ENCODE measurements at places on chromosomes 4 and X.

- no peaks in the 10 kb centered on the region for H3K27me3 ChIP-seq
- peak overlapping the region; percentile 96 for H3K27ac ChIP-seq
- peaks cover 26% of the 10 kb centered on the region for H3K36me3 ChIP-seq
- H3K4me3 ChIP-seq, result peak overlapping the region; percentile 95
- DNase-seq, result peak; percentile 55
- H3K4me1 ChIP-seq, result peaks cover 18% of the 10 kb centered on the region
Observed at GRCh38 chr4:118836301-118837120, 585 bp upstream of the SEC24D start.

DNA sequence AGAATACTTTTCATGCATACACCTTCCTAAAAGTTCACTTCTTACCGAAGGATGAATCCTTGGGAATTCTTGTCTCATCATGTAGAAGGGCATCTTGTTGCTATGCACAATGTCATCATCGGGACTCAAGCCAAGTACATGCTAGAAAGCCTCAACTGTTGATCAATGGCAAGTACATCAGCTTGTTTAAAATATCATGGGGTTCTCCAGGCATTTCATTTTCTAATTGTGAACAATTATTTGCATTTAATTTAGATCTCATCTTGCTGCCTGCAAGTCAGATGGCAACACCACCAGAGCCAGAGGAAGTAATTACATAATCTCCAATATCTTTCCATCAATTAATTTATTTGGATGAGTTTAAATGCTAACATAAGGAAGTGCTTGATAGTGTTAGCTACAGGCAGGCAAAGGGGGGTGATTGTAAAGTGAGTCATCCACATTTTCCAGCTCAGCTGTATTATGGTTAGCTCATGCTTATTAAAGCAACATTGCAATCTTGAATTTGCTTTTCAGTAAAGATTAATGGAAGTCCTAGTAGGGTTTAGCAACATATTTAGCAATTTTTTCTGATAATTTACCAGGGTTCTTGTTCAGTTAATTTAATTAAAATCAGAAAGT lies 356.5 kb downstream of the CBLL2 start:
- H3K27ac ChIP-seq, result no peak overlapping the region
- peaks cover 6% of the 10 kb centered on the region for H3K4me1 ChIP-seq
- no peaks in the 10 kb centered on the region for H3K36me3 ChIP-seq
- H3K27me3 ChIP-seq, result peaks cover 46% of the 10 kb centered on the region
- H3K4me3 ChIP-seq, result no peak overlapping the region
- peak; percentile 12 for DNase-seq

GRCh38 chr4:145404761-145405160 lies 76.9 kb upstream of the SMAD1 start:
- no peaks in the 10 kb centered on the region for H3K27me3 ChIP-seq
- no peaks in the 10 kb centered on the region for H3K4me1 ChIP-seq
- DNase-seq, result no peak

- DNase-seq, result no peak
- H3K27me3 ChIP-seq, result no peaks in the 10 kb centered on the region
- H3K4me1 ChIP-seq, result no peaks in the 10 kb centered on the region
- no peak overlapping the region for H3K27ac ChIP-seq
- H3K4me3 ChIP-seq, result no peak overlapping the region
Observed at GRCh38 chr4:72383439-72383838, 185.6 kb downstream of the ADAMTS3 start.

DNA sequence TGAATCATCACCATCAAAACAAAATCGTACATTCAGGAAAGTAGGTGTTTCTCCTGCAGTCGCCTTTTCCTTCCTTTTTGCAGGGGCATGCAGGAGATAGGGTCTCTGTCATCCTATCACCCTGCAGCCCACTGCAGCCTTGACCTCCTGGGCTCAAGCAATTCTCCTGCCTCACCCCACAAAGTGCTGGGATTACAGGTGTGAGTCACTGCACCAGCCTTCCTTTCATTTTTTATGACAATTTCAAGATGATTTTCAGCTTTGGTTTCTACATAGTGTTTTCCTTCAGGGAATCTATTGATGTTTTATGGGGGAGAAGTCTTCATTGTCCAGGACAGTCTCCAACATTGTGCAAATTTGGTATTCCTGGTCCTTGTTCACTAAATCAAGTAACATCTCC lies 71.7 kb downstream of the USP38 start:
- no peak overlapping the region for H3K27ac ChIP-seq
- peaks cover 15% of the 10 kb centered on the region for H3K36me3 ChIP-seq
- no peaks in the 10 kb centered on the region for H3K27me3 ChIP-seq

- H3K4me1 ChIP-seq, result no peaks in the 10 kb centered on the region
- DNase-seq, result no peak
- no peaks in the 10 kb centered on the region for H3K27me3 ChIP-seq
- no peak overlapping the region for H3K4me3 ChIP-seq
- H3K36me3 ChIP-seq, result peaks cover 50% of the 10 kb centered on the region
- no peak overlapping the region for H3K27ac ChIP-seq
Observed at GRCh38 chr4:15020502-15021286, 18.4 kb downstream of the CPEB2 start.

DNA sequence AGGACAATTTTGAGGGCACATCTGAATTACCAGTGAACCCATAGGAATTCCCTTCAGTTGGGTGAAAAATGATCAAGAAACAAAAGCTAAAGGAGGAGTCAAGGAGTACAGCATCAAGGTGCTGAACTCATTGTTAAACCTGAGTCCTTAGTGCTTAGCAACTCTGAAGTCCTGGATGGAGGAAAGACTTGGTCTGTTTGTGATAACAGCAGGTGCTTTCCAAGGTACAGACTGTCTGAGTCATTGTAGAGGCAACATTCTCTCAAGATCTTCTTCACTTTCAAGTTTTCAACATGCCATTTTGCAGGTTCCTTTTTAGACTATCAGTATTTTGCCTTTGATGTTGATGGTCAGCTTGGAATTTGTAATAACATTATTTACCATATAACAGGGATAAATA lies 293.9 kb downstream of the AFF2 start:
- H3K4me3 ChIP-seq, result no peak overlapping the region
- DNase-seq, result no peak
- no peaks in the 10 kb centered on the region for H3K36me3 ChIP-seq
- H3K27me3 ChIP-seq, result no peaks in the 10 kb centered on the region
- no peaks in the 10 kb centered on the region for H3K4me1 ChIP-seq
- no peak overlapping the region for H3K27ac ChIP-seq

DNA sequence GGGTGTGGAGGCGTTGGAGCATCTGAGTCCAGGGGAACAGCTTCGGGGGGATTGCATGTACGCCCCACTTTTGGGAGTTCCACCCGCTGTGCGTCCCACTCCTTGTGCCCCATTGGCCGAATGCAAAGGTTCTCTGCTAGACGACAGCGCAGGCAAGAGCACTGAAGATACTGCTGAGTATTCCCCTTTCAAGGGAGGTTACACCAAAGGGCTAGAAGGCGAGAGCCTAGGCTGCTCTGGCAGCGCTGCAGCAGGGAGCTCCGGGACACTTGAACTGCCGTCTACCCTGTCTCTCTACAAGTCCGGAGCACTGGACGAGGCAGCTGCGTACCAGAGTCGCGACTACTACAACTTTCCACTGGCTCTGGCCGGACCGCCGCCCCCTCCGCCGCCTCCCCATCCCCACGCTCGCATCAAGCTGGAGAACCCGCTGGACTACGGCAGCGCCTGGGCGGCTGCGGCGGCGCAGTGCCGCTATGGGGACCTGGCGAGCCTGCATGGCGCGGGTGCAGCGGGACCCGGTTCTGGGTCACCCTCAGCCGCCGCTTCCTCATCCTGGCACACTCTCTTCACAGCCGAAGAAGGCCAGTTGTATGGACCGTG lies 2.2 kb downstream of the AR start:
- H3K27me3 ChIP-seq, result peaks cover 11% of the 10 kb centered on the region
- no peak overlapping the region for H3K27ac ChIP-seq
- H3K4me3 ChIP-seq, result peak overlapping the region; percentile 43
- H3K36me3 ChIP-seq, result no peaks in the 10 kb centered on the region

DNA sequence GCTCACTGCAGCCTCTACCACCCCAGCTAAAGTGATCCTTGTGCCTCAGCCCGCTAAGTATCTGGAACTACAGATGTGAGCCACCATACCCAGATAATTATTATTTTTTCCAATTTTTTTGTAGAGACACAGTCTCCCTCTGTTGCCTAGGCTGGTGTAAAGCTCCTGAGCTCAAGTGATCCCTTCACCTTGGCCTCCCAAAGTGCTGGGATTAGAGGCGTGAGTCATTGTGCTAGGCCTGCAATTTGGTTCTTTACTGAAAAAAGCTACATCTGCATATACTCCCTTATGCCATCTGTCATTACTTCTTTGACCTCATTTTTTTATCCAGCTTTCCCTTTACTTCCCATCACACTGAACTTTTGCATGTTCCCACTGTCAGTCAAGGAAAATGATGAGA lies 2012.4 kb upstream of the IGFBP7 start:
- H3K36me3 ChIP-seq, result no peaks in the 10 kb centered on the region
- H3K27me3 ChIP-seq, result no peaks in the 10 kb centered on the region
- H3K4me3 ChIP-seq, result no peak overlapping the region

GRCh38 chrX:99394456-99394855 lies 1015.6 kb downstream of the PCDH19 start:
- H3K4me3 ChIP-seq, result no peak overlapping the region
- no peak overlapping the region for H3K27ac ChIP-seq
- H3K36me3 ChIP-seq, result no peaks in the 10 kb centered on the region
- H3K27me3 ChIP-seq, result no peaks in the 10 kb centered on the region
- peak; percentile 41 for DNase-seq

DNA sequence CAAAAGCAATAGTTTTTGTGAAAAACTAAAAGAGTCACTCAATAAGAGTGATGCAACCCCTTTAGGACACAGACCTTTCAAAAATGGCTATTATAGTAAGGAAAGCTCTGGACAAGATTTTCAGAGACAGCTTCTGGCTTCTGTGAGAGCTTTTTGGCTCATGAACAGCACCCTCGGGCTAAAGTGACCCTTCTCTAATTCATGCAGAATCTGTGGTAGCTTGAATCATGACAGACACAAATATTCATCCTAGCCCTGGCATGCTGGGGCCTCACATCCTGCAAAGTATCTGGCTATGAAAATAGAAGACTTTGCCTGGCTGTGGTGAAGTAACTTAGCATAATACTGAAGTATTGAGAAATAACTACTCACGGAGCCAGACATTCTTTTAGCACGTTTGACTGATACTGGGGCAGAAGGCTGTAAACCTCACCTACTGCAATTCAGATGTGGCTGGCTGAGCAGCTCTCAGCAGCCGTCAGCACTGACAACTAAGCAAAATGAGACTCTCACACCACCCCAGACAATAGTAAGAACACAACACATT lies 327.3 kb downstream of the MAPK10 start:
- no peaks in the 10 kb centered on the region for H3K27me3 ChIP-seq
- H3K27ac ChIP-seq, result peak overlapping the region; percentile 81
- DNase-seq, result peak; percentile 96
- H3K36me3 ChIP-seq, result no peaks in the 10 kb centered on the region
- peak overlapping the region; percentile 49 for H3K4me3 ChIP-seq
- peaks cover 43% of the 10 kb centered on the region for H3K4me1 ChIP-seq

DNA sequence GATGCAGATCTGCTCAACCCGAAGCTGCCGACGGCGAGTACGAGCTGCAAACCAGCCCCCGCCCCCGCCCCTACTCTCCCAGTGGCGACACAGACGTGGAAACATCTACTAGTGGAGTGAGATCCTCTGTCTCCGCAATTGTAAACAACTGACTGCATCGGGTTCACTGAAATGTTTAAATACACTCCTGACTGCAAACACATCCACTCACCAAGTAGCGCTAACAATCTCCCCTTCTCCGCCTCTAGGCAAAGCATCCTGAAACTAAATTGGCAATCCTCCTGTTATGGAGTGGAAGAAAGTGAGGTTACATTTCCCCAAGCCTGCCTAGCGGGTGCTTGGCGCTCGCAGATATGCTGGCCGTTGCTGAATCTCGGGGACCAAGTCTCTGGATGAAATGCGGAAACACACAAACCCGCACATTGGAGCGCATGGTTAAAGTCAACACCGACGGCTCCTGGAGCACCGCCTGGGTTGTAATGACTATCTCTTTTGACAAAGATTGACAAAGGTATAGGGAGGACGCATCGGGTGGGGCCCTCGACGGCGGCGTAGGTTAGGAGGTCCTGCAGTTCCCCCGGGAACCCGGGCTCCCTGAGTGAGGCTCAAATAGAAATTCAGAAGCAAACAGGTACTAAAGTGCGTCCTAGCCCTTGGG lies 117.0 kb upstream of the TEX13C start:
- H3K36me3 ChIP-seq, result no peaks in the 10 kb centered on the region
- peak overlapping the region; percentile 77 for H3K4me3 ChIP-seq
- no peak for DNase-seq

- no peaks in the 10 kb centered on the region for H3K4me1 ChIP-seq
- H3K4me3 ChIP-seq, result no peak overlapping the region
- H3K36me3 ChIP-seq, result no peaks in the 10 kb centered on the region
- no peak overlapping the region for H3K27ac ChIP-seq
- DNase-seq, result no peak
Observed at GRCh38 chrX:39577985-39578869, 519.5 kb downstream of the BCOR start.

DNA sequence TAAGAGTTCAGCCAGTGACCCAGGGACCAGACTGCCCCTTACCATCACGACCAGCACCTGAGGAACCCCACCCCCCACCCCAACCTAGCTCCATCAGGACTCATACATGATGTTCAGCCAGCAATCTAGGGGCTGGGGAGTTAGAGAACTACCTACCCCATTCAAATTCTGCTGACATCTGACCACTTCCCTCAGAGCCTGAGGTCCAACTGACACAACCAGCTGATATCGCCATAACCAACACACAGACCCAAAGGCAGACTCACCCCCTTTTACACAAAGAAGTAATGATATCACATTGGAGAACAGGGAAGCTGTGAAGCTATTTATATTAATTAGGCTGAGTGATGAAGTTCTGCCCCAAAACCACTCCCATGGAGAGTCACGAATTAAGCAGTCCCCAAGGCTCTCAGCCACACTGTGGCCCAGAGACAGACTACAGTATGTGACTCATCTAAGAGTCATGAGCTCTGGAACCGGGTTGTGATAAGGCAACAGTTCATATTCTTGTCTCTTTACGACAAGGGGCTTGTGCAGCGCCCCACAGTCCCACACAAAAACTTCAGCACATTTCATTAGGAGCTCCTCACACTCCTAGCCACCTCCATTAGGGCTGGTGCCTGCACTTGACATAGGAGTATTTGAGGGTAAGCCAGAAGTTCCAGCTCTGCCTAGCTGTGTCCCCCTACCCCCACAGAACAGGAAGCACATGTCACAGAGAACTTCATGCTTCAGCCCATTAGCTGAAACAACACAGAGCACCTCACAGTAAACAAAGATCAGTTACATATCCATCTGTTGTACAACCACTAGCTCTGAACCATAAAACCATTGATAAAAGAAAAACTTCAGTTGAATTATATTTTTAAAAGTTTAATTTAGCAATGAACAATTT lies 184.7 kb upstream of the ZCCHC13 start:
- H3K27me3 ChIP-seq, result no peaks in the 10 kb centered on the region
- H3K4me3 ChIP-seq, result no peak overlapping the region
- no peak overlapping the region for H3K27ac ChIP-seq
- DNase-seq, result peak; percentile 64
- H3K36me3 ChIP-seq, result no peaks in the 10 kb centered on the region

GRCh38 chr4:48898733-48899431 lies 7.7 kb downstream of the OCIAD2 start:
- peaks cover 37% of the 10 kb centered on the region for H3K4me1 ChIP-seq
- H3K27me3 ChIP-seq, result no peaks in the 10 kb centered on the region
- no peak overlapping the region for H3K4me3 ChIP-seq
- H3K36me3 ChIP-seq, result peaks cover 31% of the 10 kb centered on the region
- H3K27ac ChIP-seq, result peak overlapping the region; percentile 64

GRCh38 chr4:16055873-16056272 lies 27.9 kb downstream of the PROM1 start:
- no peaks in the 10 kb centered on the region for H3K36me3 ChIP-seq
- H3K27ac ChIP-seq, result no peak overlapping the region
- H3K4me3 ChIP-seq, result no peak overlapping the region

GRCh38 chr4:130073145-130073790 lies 977.3 kb downstream of the C4orf33 start:
- H3K4me1 ChIP-seq, result peaks cover 10% of the 10 kb centered on the region
- no peak overlapping the region for H3K4me3 ChIP-seq
- no peaks in the 10 kb centered on the region for H3K36me3 ChIP-seq
- H3K27me3 ChIP-seq, result no peaks in the 10 kb centered on the region
- DNase-seq, result no peak
- H3K27ac ChIP-seq, result no peak overlapping the region

Data from MCF 10A (cell line).